ENCODE measurements at places on chromosomes 6 and 20.
A peak's percentile ranks its signal among the peaks of the same experiment; 100 is the strongest.

- no peak for DNase-seq
These were observed 15.2 kb downstream of the EIF2S2 start for GRCh38 chr20:34096699-34097444.

DNA sequence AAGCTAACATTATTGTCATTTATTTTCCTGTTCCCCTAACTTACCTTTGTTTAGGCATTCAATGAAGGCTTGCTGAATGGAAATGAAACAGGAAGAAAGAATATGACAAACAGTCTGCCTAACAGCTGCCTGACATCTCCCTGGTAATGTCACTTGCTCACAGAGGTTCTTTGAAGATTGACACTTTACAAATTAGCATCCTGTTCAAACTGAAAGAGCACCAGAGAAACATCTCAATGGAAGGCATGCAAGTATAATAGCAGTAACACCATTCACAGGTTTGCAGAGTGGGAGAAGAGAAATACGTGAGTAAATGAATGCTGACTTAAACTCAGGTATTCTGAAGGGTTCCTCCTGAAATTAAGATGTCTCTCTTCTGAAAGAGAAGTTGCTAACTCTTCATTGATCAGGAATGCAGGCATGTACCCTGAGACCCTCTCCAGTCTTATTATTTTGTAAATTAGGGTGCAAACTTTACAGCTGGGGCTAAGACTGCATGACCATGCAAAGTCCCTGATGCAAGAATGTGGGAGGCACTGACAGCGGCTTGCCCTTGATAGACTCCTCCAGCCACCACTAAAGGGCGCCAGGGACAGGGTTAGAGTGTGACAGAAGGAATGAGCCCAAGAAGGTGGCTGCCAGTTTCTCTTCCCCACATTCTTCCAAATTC lies 1.3 kb upstream of the SMLR1 start:
- no peak for DNase-seq

GRCh38 chr6:80544555-80544954 lies 438.1 kb downstream of the BCKDHB start:
- no peak for DNase-seq

GRCh38 chr6:42251911-42252637 lies 34.4 kb upstream of the MRPS10 start:
- peak; percentile 42 for DNase-seq

DNA sequence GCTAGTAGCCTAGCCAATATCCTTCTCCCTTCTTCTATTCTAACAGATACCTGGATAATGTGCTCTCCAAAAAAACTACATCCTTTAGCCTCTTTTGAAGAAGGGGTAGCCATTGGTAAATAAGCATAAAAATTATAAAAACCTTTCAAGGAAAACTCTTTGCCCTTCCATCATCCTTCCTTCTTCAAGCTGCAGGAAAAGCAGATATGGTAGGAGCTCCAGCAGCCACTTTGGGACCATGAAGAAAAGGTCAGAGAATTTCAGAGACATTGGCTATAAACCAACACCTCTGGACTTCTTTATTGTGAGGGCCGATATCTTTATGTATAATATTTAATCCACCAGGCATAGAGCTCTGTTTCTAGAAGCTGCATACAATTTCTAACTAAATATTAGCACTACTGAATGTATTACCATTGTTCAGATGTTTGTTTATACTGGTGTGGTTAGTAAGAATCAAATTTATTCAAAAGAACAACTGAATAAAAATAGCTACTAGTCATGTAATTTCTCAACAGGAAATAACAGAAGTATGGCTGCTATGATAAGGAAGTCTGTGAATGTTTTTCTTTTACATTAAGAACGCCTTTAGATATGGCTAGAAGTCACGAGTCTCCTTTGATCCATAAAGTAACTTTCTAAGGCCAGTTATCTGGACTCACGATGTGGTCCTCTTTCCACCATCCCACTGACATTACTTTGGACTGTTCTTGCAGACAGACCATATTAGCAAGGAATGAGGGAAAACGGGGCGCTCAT lies 32.2 kb downstream of the MYLK4 start:
- DNase-seq = no peak

DNA sequence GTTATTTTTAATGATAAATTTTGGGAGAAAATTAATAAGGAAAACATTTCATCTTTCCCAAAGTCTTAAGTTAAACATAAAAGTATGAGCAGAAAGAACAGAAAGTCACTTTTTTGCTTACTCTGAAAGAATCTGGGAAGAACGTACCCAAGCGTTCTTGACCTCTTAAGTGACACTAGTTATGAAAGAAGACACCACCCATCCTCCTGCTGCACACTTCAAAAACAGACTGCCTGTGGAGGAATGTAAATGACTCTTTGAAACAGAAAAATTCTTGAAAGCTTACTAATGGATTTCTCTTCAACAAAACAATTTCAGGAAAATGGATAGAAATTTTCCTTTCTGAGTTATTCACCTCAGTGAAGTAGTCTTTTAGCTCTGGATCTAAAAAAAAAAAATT lies 227.7 kb downstream of the MEI4 start:
- DNase-seq = peak; percentile 73

DNA sequence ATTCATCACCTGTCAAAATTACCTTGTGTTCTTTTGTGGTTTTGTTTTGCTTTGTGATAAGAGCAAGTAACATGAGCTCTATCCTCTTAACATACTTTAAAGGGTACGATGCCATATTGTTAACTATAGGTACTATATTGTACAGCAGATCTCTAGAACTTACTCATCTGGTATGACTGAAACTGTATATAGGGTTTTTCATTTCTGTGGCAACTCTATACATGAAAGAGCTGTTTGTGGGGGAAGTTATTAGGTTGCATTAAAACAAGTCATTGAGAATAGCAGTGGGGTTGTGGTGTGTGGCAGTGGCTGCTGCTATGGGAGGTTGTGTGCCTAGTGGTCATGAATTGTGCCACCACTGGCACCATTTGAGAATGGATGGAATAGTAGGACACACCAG lies 268.4 kb downstream of the KCNQ5 start:
- DNase-seq = no peak

DNA sequence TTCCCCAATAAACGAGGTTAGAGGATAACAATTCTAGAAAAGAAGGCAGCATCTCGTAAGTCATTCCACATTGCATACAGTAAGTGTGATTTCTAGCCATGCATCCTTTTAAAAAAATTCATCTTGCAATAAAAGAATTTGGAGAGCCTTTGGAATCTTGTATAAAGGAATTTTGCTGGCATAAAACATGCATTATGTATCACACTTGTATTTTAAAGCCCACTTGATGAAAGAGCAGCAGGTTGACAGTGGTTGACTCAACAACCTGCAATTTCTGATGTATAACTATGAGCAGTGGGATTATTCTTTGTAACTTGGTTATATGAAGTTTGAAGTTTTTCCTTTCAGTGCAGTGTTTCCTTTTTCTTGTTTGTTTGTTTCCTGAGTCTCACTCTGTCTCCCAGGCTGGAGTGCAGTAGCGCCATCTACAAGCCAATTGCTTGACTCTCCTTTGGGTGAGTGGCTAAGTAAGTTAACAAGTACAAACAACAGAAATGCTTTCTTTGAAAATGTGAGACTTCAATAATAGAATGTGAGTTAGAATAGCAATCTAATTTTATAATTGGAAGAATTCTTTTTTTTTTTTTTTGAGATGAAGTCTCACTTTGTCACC lies 39.9 kb downstream of the JARID2 start:
- no peak for DNase-seq

DNA sequence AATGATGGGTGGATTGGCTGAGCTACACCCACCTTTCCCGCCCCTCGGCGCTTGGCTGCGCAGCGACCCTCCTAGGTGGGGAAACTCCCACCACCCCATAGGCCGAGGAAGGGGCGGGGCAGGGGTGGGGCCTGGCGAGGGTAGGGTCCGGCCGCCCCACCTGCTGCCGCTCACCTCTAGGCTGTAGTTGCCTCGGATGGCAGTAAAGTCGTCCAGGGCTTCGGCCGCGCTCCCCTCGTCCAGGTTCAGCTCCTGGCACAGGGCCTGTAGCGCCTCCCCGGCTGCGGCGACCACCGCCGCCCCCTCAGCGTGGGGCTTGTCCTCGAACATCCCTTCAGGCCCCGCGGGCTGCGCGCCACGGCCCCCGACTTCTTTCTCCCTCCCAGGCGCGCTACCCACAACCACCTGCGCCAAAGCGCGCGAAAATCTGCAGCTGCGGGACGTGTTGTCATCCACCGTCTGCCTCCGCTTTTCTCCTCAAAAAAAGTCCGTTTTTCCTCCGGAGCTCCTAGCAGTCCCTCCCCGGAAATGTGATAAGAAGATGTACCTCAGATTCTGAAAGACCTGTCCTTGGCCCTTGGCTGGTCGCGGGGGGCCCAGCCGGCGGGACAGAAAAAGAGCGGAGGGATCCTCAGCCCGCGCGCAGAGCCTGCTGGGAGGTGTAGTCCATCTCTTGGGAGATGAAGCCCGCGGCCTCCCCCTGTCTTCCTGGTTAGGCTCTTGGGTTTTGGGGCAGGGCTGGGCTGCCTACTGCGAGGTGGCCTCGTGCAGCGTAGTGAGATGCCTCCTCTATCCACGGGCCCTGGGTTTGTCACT lies at the start of gene RBL1:
TSS of gene RBL1 (minus strand) at position 399 of the 816 bp plus-strand sequence. CDS start at position 330, 69 bp downstream.
- DNase-seq = peak; percentile 88

- peak; percentile 71 for DNase-seq
These were observed 61.7 kb upstream of the ZMYND8 start for GRCh38 chr20:47418069-47418757.

GRCh38 chr6:101803136-101803535 lies 409.6 kb downstream of the GRIK2 start:
- no peak for DNase-seq

GRCh38 chr6:81750200-81750599 lies 2.3 kb downstream of the TENT5A start:
- no peak for DNase-seq

GRCh38 chr20:58169450-58169849 lies 59.0 kb downstream of the ANKRD60 start:
- DNase-seq = no peak

DNA sequence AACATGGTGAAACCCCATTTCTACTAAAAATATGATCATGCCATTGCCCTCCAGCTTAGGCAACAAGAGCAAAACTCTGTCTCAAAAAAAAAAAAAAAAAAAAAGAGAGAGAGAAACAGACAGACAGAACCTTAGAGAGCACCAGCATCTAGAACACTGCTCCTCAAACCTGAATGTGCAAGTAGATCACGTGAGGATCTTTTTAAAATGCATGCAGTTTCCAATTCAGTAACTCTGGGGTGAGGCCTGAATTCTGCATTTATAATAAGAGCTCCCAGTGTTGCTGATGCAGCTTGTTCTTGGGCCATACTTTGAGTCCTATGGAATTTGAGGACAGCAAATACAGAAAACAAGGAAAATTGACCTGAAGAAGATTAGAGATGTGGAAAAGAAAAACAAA lies 218.3 kb downstream of the ALDH8A1 start:
- DNase-seq = no peak

DNA sequence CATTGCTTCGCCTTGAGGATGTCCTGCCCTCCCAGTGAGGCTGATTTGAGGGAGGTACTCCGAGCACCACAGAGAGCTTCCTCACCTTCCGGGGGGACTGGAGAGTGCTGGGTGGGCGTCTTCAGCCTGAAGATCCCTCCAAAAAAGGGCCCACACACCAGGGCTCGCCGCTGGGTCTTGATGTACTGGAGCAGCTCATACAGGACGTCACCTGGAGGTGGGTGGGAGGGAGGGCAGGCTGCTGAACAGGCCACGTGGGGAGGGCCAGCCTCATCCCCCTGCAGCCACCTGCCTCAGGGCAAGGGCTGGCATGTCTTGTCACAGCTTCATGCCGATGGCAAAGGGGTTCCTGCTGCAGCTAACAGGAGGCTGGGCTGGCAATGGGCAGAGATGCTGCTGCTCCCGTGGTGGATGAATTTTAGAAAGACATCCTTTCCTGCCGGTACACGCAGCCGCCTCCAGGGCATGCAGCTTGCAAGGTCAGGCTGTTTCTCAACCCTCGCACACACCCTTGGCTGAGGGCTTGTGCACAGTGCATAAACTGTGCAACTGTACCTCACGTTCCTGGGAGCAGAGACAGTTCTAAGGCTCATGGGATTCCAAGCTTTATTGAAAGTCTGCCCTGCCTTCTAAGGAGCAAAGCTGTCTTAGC lies 14.0 kb downstream of the ETV7 start:
- DNase-seq = no peak

GRCh38 chr20:944148-944547 lies 28.0 kb upstream of the ANGPT4 start:
- no peak for DNase-seq

DNA sequence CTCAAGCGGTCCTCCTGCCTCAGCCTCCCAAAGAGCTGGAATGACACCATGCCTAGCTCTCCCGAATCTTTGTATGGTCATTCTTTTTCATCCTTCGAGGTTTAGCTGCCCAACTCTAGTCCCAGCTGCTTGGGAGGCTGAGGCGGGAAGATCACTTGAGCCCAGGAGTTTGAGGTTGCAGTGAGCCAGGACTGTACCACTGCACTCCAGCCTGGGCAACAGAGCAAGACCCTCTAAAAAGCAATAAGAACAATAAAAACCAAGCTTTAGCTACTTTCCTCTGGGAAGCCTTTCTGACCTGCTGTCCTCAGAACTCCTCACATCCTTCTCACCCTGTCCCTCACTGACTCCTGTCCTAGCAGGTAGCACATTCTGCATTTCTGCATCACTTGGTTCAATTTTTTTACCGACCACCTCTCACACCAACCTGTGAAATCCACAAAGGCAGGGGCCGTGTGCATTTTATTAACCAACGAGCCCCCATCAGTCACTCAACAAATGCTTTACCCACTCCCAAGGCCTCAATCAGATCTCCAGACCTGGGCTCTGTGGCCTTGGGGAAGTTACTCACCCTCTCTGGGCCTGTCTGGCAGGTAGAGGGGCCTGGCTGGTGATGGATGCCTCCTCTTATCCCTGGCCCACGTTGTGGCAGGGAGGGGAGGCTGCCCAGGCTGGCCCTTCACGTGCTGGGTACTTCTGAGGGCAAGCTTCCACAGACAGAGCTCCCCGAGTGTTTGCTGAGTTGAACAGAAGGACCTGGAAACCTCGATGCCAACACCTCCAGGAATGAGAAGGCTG lies 14.7 kb upstream of the SRC start:
- no peak for DNase-seq

- DNase-seq = peak; percentile 87
These were observed 34.1 kb upstream of the SLC35D3 start for GRCh38 chr6:136887953-136888352.

DNA sequence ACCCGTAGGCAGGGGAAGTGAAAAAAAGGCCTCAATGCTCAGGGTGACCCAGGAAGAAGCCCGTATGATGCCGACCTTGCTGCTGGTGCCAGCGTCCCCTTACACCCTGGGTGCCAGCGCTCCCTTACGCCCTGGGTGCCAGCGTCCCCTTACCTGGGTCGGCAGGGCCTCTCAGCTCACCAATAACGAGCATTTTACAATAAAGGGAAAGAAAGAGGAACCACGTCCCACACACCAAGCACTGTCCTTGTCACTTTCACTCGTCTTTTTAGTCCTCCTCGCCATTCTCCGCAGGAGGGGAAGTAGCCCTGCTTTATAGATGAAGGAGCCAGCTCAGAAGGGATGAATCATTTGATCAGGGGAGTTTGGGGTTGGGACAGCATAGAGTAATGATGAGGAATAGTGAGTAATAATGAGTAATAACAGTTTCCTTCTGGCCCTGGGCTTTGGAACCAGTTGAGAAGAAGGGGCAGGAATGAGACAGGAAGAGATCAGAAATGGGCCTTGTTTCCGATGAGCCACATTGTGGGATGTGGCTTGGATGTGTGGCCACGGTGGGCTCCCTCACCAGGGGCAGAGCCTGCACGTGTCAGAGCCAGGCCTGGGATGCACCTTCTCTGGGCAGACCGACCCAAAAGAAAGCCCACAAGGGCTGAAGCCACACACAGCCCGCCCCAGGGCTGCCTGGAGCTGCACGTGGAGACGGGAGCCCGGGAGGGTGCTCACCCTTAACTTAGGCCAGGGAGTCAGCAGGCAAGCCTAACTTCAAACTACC lies 75.7 kb downstream of the SYNJ2 start:
- no peak for DNase-seq
